ENCODE measurements at places on chromosomes 16 and 17. TPM values are rescaled to one million over a fixed set of nuclear protein-coding genes. Genes with fewer than 3 reads are reported as not detected.

GJC1 gene
- 1.6 TPM for total RNA-seq

KRTAP9-8 gene
- total RNA-seq = not detected

DNA sequence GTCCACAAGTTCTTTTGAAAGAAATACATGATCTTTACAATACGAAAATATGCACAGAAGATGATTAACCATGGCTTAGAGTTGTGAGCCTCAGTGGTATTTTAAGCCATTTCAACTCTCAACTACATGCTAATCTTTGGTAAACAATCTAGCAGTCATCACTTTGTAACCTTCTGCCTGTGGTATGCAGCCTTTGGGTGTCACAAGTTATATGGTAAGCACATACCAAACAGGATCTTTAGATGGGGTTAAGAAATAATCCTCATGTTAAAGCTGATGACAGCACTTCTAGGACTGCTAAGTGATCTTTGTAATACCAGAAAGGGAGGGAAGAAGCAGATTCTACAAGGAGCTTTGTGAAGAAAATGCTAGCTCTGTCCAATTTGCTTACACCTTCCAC lies 74.3 kb downstream of the CA4 start:
- DNase-seq = no peak
- H3K4me3 ChIP-seq = no peak overlapping the region
- H3K4me1 ChIP-seq = no peaks in the 10 kb centered on the region
- no peak overlapping the region for H3K27ac ChIP-seq

- no peaks in the 10 kb centered on the region for H3K4me1 ChIP-seq
- no peaks in the 10 kb centered on the region for H3K36me3 ChIP-seq
- no peaks in the 10 kb centered on the region for H3K27me3 ChIP-seq
- no peak overlapping the region for H3K27ac ChIP-seq
- no peak for DNase-seq
- H3K4me3 ChIP-seq = no peak overlapping the region
These were observed 19.8 kb downstream of the ANKFN1 start for GRCh38 chr17:56173026-56173425.

- no peak for DNase-seq
- H3K4me1 ChIP-seq = peaks cover 8% of the 10 kb centered on the region
- H3K27me3 ChIP-seq = peaks cover 3% of the 10 kb centered on the region
- H3K4me3 ChIP-seq = peak overlapping the region; percentile 61
- no peaks in the 10 kb centered on the region for H3K36me3 ChIP-seq
- peak overlapping the region; percentile 39 for H3K27ac ChIP-seq
These were observed 23.5 kb upstream of the ZFPM1 start for GRCh38 chr16:88429387-88430184.

Measured in activated CD8-positive, alpha-beta T cell treated with anti-CD3 and anti-CD28 coated beads, Interleukin-2, amount 10 ng/mL, durations not matched to agents 7 days and 5 days (primary cell).